ENCODE measurements at places on chromosomes 1 and 21.

DNA sequence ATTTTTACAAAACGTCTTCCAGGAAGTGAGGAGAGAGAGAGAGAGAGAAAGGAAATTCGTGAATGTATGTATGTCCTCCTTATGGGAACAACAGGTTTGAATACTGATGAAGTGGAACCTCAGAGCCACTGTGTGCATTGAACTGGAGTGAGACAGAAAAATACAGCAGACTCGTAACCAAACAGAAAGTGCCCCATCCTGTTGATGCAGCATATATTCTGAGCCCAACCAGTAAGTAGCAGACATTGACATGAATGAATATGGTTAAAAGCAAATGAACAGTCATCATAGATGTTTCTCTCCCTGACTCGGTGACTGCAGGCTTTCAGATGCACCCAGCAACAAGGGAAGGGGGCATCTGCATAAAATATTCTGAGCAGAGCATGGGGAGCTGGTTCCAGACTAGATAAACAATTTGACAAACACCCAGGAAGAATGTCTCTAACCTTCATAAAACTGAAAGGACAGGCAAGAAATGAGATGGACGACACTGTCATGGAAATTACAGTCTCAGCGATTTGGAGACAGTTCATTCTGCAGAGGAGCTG is 471.0 kb upstream of the PBX1 start:
- H3K27me3 ChIP-seq, result no peaks in the 10 kb centered on the region
- peaks cover 3% of the 10 kb centered on the region for H3K36me3 ChIP-seq
- no peak for DNase-seq
- no peak overlapping the region for H3K27ac ChIP-seq
- no peak overlapping the region for H3K4me3 ChIP-seq
- H3K4me1 ChIP-seq, result 0 out of 2 replicates have a peak, but pooled peaks cover 9% of the 10 kb centered on the region

DNA sequence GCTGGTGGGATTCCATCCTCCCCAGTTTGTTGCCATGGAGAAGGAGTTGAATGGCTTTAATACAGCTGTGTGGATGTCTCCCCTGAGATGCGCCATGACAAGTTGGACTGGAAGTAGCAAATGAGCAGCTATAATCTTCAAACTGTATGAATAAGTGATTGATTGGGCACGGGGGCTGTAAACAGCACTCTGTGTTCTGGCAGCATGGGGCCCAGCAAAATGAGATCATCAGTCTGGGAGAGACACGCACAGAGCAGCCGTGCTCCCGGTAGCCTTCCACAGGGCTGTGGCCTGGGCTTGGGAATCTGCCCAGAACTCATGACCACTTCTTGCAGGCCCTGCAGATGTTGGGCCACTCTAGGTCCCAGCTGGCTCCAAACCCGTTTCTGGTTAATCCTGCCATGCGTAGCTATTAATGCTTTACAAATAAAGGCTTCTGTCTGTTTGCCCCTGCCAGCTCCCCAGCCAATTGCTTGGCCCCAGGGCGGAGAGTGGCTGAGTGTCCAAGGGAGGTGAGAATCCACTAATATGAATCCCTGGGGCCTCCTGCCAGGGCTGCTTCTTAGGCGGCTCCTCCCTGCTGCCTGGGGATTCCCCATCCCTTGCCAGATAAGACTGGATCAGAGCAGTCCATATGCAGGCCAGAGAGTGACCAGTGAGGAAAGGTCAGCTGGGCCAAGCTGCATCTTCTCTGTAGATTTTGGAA is 642.9 kb downstream of the AJAP1 start:
- DNase-seq, result no peak
- H3K27ac ChIP-seq, result no peak overlapping the region
- no peak overlapping the region for H3K4me3 ChIP-seq
- H3K4me1 ChIP-seq, result no peaks in the 10 kb centered on the region

DNA sequence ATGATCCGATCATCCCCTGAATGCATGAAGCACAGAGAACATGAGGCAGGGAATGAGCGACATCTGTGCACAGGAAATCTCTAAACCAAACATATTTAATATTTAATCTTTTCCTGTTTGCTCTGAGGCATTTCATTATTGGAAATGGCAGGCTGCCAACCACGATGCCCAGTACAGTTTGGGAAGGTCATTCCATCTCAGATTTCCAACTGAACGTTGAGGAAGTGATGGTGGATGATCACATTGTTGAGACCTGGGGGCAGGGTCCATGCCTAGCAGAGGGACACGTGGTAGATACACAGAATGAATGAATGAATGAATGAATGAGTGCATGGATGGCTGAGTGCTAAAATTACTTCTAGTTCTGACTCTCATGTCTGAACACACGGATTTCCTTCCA is 15.9 kb upstream of the FASLG start:
- no peaks in the 10 kb centered on the region for H3K27me3 ChIP-seq
- no peak for DNase-seq
- no peak overlapping the region for H3K4me3 ChIP-seq
- H3K4me1 ChIP-seq, result no peaks in the 10 kb centered on the region
- H3K36me3 ChIP-seq, result no peaks in the 10 kb centered on the region
- H3K27ac ChIP-seq, result no peak overlapping the region

DNA sequence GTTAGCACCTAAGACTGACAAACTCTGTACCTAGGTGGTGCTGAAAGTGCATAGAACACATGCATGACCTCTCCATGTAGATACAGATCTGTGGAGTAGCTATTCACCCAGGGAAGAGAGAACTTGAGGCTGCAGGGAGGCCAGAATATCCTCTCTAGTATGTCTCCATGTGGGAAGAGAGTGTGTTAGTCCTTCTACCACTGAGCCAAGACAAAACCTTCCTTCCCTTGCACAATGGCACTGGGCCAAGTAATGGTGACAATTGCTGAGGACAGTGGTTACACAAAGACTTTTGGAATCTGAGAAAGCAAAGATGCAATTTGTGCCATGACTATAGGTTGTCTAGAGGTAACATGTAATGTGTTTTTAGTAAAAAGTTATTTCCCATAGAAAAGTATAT is 52.3 kb downstream of the C1orf198 start:
- H3K27ac ChIP-seq, result no peak overlapping the region
- no peaks in the 10 kb centered on the region for H3K36me3 ChIP-seq
- no peaks in the 10 kb centered on the region for H3K27me3 ChIP-seq
- DNase-seq, result no peak

- peak overlapping the region; percentile 50 for H3K27ac ChIP-seq
- peaks cover 18% of the 10 kb centered on the region for H3K4me1 ChIP-seq
- no peaks in the 10 kb centered on the region for H3K27me3 ChIP-seq
- DNase-seq, result peak; percentile 71
Measured at GRCh38 chr21:45427331-45428271, 22.6 kb downstream of the COL18A1 start.

DNA sequence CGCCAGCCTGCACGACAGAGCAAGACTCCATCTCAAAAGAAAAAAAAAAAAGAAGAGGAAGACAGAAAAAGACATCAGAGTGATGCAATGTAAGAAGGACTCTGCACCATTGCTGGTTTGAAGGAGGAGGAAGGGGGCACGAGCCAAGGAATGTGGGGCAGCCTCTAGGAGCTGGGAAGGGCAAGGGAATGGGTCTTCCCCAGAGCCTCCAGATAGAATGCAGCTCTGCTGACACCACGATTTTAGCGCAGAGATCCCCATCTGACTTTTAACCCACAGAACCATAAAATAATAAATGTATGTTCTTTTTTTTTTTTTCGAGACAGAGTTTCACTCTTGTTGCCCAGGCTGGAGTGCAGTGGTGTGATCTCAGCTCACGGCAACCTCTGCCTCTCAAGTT is 33.9 kb upstream of the LAMC2 start:
- no peak overlapping the region for H3K4me3 ChIP-seq
- no peak overlapping the region for H3K27ac ChIP-seq
- no peaks in the 10 kb centered on the region for H3K27me3 ChIP-seq
- no peak for DNase-seq
- no peaks in the 10 kb centered on the region for H3K36me3 ChIP-seq

GRCh38 chr1:153985341-153985912 is 712 bp downstream of the RAB13 start:
- DNase-seq, result peak; percentile 56
- H3K27me3 ChIP-seq, result no peaks in the 10 kb centered on the region
- H3K4me1 ChIP-seq, result peaks cover 6% of the 10 kb centered on the region
- peak overlapping the region; percentile 73 for H3K27ac ChIP-seq
- peak overlapping the region; percentile 80 for H3K4me3 ChIP-seq

DNA sequence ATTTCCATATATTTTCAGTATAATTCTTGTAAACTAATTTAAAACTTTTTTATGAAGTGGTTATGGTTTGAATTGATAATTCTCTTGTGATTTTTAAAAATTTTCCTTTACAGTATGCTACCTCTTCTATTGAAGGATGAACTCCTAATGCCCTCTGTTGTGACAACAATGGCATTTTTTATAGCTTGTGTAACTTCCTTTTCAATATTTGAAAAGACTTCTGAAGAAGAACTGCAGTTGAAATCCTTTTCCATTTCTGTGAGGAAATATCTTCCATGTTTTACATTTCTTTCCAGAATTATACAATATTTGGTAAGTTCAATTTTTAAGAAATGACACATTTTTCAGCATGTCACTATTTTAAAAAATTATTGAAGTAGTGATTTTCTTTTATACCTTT is 61.4 kb downstream of the ALG6 start:
- H3K4me3 ChIP-seq, result no peak overlapping the region
- no peaks in the 10 kb centered on the region for H3K4me1 ChIP-seq
- no peak overlapping the region for H3K27ac ChIP-seq
- H3K36me3 ChIP-seq, result peaks cover 9% of the 10 kb centered on the region

DNA sequence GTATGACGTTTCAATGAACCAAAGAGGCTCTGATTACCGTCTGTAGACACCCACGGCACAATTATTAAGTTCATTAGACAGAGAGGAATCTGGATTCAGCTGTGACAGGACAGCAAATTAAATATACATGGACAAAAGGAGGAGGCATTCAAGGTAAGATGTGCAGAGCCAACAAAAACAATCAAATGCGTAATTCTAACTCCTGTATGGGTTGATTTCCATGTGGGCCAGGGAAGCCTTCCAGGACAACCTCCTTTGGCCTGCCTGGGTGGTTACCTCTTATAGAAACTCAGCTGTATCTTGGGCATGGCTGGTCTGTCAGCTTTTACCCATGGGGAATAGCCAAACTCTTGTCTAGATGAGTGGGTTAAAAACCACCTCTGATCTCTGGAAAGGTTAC is 43.8 kb downstream of the CCN1 start:
- peaks cover 7% of the 10 kb centered on the region for H3K36me3 ChIP-seq
- H3K27ac ChIP-seq, result no peak overlapping the region
- H3K4me1 ChIP-seq, result peaks cover 11% of the 10 kb centered on the region
- DNase-seq, result no peak

- no peak overlapping the region for H3K4me3 ChIP-seq
- H3K4me1 ChIP-seq, result no peaks in the 10 kb centered on the region
- DNase-seq, result no peak
- H3K27me3 ChIP-seq, result no peaks in the 10 kb centered on the region
- H3K36me3 ChIP-seq, result no peaks in the 10 kb centered on the region
Measured at GRCh38 chr1:78113156-78113916, 67.6 kb downstream of the GIPC2 start.

GRCh38 chr1:50424045-50424883 is 1.0 kb upstream of the DMRTA2 start:
- H3K27ac ChIP-seq, result no peak overlapping the region
- H3K36me3 ChIP-seq, result no peaks in the 10 kb centered on the region
- peaks cover 100% of the 10 kb centered on the region for H3K27me3 ChIP-seq
- peaks cover 37% of the 10 kb centered on the region for H3K4me1 ChIP-seq
- H3K4me3 ChIP-seq, result peak overlapping the region; percentile 75

- H3K27me3 ChIP-seq, result no peaks in the 10 kb centered on the region
- no peak for DNase-seq
- no peaks in the 10 kb centered on the region for H3K36me3 ChIP-seq
- no peak overlapping the region for H3K27ac ChIP-seq
- H3K4me3 ChIP-seq, result no peak overlapping the region
Measured at GRCh38 chr1:30756545-30757351, 826 bp downstream of the LAPTM5 start.

DNA sequence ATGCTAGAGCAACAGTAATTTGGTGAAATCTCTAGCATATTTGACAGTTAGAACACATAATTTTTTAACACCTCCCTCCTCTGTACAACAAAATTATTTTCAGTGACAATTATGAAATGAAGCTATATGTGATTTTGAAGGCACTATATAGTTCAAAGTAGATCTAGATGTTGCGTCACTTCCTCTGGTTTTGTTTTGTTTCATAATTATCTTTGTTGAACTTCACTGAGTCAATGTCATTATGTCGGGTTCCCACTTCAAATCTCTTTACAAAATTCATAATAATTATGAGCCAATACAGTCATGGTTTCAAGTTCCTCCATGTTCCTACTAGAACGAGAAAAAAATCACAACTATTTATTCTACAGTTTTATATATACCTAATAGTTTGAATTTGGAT is 254.8 kb upstream of the PLXNA2 start:
- no peaks in the 10 kb centered on the region for H3K27me3 ChIP-seq
- H3K4me3 ChIP-seq, result no peak overlapping the region
- no peak for DNase-seq
- no peak overlapping the region for H3K27ac ChIP-seq
- H3K4me1 ChIP-seq, result no peaks in the 10 kb centered on the region

GRCh38 chr1:25011943-25012638 is 82.0 kb upstream of the RUNX3 start:
- no peak overlapping the region for H3K4me3 ChIP-seq
- DNase-seq, result no peak
- no peaks in the 10 kb centered on the region for H3K27me3 ChIP-seq
- peaks cover 4% of the 10 kb centered on the region for H3K4me1 ChIP-seq
- no peaks in the 10 kb centered on the region for H3K36me3 ChIP-seq

GRCh38 chr1:175319912-175320230 is 127.3 kb upstream of the KIAA0040 start:
- no peaks in the 10 kb centered on the region for H3K4me1 ChIP-seq
- no peak overlapping the region for H3K4me3 ChIP-seq

- H3K27me3 ChIP-seq, result no peaks in the 10 kb centered on the region
- no peak for DNase-seq
- no peak overlapping the region for H3K4me3 ChIP-seq
- no peaks in the 10 kb centered on the region for H3K4me1 ChIP-seq
Measured at GRCh38 chr1:1156140-1157032, 17.3 kb upstream of the TTLL10 start.

DNA sequence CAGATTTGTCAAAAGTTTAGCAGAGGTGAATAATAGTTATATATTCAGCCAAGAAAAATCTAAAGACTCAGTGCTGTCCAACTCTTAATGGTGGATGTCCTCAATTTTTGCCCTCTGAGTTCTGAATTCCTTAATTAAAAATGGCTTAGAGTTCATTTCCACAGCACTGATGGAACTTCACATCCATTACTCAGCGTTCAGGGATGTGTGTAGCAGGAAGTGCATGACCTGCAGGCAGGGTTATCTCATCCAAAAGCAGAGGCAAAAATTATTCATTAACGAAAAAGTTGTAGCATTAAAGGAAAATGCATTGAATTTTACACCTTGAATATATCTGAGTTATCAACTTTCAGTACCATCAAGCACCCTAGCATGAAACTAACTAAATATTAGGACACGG is 96.7 kb downstream of the ZP4 start:
- H3K4me1 ChIP-seq, result peaks cover 13% of the 10 kb centered on the region
- DNase-seq, result no peak
- no peaks in the 10 kb centered on the region for H3K27me3 ChIP-seq
- no peak overlapping the region for H3K4me3 ChIP-seq
- H3K27ac ChIP-seq, result no peak overlapping the region
- no peaks in the 10 kb centered on the region for H3K36me3 ChIP-seq

- peak; percentile 52 for DNase-seq
- no peak overlapping the region for H3K27ac ChIP-seq
- H3K36me3 ChIP-seq, result no peaks in the 10 kb centered on the region
- H3K4me1 ChIP-seq, result peaks cover 15% of the 10 kb centered on the region
- no peak overlapping the region for H3K4me3 ChIP-seq
Measured at GRCh38 chr1:100387209-100387608, 34.9 kb downstream of the CDC14A start.

- DNase-seq, result no peak
- no peaks in the 10 kb centered on the region for H3K36me3 ChIP-seq
- no peaks in the 10 kb centered on the region for H3K27me3 ChIP-seq
- no peak overlapping the region for H3K27ac ChIP-seq
Measured at GRCh38 chr1:190104961-190105360, 372.7 kb downstream of the BRINP3 start.

GRCh38 chr21:41186755-41187536 is 19.0 kb downstream of the BACE2 start:
- DNase-seq, result peak; percentile 61
- no peak overlapping the region for H3K27ac ChIP-seq
- no peak overlapping the region for H3K4me3 ChIP-seq
